HT-29 (cell line): ENCODE measurements at places on chromosomes 3 and 15. TPM values are rescaled to one million over a fixed set of nuclear protein-coding genes. Genes with fewer than 3 reads are reported as not detected.

- no peak for DNase-seq
Observed at GRCh38 chr3:89619263-89619662, 511.8 kb downstream of the EPHA3 start.

DNA sequence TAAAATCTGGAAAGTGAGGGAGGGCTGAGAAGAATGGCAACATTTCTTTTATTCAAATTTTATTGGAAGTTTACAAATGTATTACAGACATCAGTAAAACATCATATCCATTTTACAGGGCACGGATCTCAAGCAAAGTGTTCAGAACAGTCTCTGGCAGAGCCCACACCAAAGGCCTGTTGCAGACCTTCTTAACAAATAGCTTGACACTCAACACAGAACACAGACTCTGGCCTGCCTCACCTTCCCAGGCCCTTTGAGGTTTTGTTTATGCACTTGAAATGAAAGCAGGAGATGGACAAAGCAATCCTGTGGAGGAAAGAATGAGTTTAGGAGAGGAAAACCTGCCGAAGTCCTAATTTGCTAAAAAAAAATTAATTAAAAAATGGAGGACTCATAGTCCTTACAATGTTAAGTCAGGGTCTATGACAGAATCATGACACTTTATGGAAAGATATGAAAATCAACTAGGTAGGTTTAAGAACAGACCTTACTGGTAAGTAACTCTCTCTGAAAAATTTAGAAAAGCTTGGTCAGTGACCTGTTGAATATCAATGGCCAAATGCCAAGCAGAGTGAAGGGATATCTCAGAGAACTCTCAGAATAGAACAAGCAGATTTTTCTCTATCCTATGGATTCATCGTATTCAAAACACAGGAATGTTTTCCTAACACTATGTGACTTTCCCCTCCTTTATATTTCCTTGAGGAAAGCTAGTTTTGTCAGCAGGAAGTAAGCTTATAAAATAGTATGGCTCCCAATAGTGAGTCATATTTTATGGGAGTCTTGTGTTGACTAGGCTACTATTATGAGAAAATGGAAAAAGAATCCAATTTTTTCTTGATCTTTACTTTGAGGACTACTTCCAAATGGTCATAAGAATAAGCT, 70.8 kb upstream of the PSMD6 start:
- peak; percentile 1 for DNase-seq

ZNF80 gene
- total RNA-seq: not detected in 2 replicates

PLA2G4F gene
- 11.4 and 11.7 TPM in 2 replicates for total RNA-seq
